ENCODE measurements at places on chromosomes 1 and 21. TPM values are rescaled to one million over a fixed set of nuclear protein-coding genes. Genes with fewer than 3 reads are reported as not detected.

Gene CELA2A
- not detected for total RNA-seq

Gene PMF1
- 23.8 TPM for total RNA-seq

Gene SLAMF6
- not detected for total RNA-seq

Gene SYCP1
- total RNA-seq, result not detected

Gene PDC
- total RNA-seq, result not detected

Gene RPTN
- not detected for total RNA-seq

Gene TSPEAR
- not detected for total RNA-seq

Gene TMEM52
- 0.15 TPM for total RNA-seq

Gene SNX7
- 46.5 TPM for total RNA-seq

Gene CHD5
- total RNA-seq, result 0.15 TPM

Gene C1orf53
- 2.2 TPM for total RNA-seq

Gene SV2A
- total RNA-seq, result 19.4 TPM

Gene SEC16B
- total RNA-seq, result 3.1 TPM

Gene LAMC2
- total RNA-seq, result 2.3 TPM

Gene GOLT1A
- not detected for total RNA-seq

Gene PPIAL4G
- total RNA-seq, result not detected

Gene CCDC24
- total RNA-seq, result 3.8 TPM

Gene EPHB2
- total RNA-seq, result 47.3 TPM

Gene RHOU
- 0.99 TPM for total RNA-seq

Gene ALDH9A1
- total RNA-seq, result 297 TPM

Gene IQGAP3
- total RNA-seq, result 50.3 TPM

Gene FMO1
- total RNA-seq, result 0.66 TPM

Gene FMO3
- 15.6 TPM for total RNA-seq

Gene S100A7
- total RNA-seq, result not detected

Gene CEPT1
- total RNA-seq, result 47.1 TPM

Gene FAM72C
- total RNA-seq, result 1.5 TPM

Gene KRTAP7-1
- not detected for total RNA-seq

Gene OR2L2
- under 0.01 TPM for total RNA-seq

Gene C1orf87
- total RNA-seq, result 0.15 TPM

Gene ICOSLG
- total RNA-seq, result under 0.01 TPM

Gene LAMB3
- total RNA-seq, result 42.8 TPM

Gene ZNF697
- total RNA-seq, result 7.9 TPM

Gene FCRLB
- 2.0 TPM for total RNA-seq

Gene NUDT4B
- 8.3 TPM for total RNA-seq

Gene ELOA
- total RNA-seq, result 22.7 TPM

Gene HNRNPU
- 245 TPM for total RNA-seq

Gene AMY1C
- total RNA-seq, result not detected

Gene LCE1F
- not detected for total RNA-seq

Gene OR2AK2
- total RNA-seq, result not detected

Gene GLIS1
- 0.58 TPM for total RNA-seq

All from smooth muscle cell of trachea (primary cell).